ENCODE measurements at places on chromosomes 12 and 14.

- peak; percentile 73 for DNase-seq
Observed at GRCh38 chr14:55092341-55092740, 36.7 kb upstream of the LGALS3 start.

DNA sequence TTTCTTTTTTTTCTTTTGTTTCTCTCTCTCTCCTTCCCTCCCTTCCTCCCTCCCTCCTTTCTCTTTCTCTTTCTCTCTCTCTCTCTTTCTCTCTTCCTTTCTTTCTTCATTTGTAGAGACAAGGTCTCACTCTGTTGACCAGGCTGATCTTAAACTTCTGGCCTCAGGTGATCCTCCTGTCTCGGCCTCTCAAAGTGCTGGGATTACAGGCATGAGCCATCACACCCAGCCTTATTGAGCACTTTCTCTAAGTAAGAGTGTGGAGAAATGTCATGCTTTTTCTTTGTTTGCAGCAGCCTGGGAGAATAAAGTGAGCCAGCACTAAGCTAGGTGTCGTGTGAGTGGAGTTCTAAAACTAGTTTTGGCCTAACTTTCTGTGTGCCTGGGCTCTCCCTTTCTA is 74.0 kb downstream of the TTC7B start:
- DNase-seq: no peak

- DNase-seq: peak; percentile 18
Observed at GRCh38 chr12:118773956-118774723, 207.2 kb upstream of the SRRM4 start.

DNA sequence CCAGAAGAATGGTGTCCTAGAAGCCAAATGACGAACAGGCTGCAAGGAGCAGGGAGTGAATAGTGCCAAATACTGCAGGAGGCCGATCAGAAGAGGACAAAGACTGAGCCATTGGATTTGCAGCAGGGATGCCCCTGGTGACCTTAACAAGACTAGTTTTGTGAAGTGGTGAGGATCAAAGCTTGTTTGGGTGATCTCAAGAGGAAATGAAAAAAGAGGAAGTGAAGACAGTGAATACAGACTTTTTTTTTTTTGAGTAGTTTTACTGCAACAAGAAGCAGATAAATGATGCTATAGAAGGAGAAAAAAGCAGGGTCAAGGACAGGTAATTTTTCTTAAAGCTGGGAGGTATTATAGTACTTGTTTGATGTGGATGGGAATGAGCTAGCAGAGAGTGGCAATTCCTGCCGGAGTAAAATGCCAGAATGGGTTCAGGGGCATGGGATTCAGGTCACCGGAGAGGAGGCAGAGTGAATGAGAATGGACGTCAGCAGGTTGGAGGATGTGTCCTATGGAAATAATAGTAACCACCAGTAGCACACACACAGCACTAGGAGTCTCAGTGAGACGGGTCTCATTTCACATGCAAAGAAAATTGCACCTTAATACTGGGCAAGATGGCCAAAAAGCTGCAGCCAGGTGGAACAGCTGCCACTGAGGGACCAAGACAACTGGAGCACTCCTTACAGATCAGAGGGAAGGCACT is 345.8 kb upstream of the CCDC196 start:
- no peak for DNase-seq

DNA sequence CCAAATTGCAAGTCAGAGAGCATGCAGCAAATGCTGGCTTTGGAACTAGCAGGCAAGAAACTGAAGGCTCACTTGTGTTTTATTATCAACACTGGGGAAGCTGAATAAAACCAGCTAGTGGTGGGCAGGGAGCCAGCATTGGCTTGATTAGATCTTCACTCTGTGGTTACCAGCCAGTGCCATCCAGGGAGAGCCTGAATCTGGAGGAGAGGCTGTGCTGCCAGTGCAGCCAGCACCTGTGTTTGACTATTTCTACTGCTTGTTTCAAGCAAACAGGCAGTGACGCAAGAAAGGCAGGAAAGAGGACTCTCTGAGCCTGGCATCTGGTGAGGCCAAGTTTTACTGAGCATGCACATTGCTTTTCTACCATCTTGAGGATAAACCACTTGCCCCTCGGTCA is 247.0 kb downstream of the PHLDA1 start:
- peak; percentile 55 for DNase-seq

- no peak for DNase-seq
Observed at GRCh38 chr12:39467432-39467870, 24.5 kb upstream of the KIF21A start.

DNA sequence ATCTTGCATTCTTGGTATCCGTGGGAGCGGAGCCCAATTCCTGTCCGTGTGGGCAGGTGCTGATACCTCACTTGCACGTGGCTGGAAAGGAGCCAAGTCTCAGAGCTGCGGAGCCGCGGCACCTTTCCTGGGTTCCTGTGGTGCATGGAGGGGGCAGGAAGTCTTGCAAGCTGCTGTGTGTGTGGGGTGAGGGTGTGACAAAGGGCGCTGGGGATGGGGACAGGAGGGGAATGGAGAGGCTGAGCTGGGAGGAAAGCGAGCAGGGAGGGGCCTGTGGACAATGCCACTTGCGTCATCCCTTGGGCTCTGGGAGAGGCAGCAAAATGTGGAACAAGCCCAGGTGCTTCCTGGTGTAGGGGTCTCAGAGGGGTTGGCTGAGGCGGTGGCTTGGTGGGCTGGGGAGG is 86.7 kb downstream of the CALM1 start:
- no peak for DNase-seq

GRCh38 chr14:22648506-22648905 is 4.4 kb upstream of the OR6J1 start:
- no peak for DNase-seq

DNA sequence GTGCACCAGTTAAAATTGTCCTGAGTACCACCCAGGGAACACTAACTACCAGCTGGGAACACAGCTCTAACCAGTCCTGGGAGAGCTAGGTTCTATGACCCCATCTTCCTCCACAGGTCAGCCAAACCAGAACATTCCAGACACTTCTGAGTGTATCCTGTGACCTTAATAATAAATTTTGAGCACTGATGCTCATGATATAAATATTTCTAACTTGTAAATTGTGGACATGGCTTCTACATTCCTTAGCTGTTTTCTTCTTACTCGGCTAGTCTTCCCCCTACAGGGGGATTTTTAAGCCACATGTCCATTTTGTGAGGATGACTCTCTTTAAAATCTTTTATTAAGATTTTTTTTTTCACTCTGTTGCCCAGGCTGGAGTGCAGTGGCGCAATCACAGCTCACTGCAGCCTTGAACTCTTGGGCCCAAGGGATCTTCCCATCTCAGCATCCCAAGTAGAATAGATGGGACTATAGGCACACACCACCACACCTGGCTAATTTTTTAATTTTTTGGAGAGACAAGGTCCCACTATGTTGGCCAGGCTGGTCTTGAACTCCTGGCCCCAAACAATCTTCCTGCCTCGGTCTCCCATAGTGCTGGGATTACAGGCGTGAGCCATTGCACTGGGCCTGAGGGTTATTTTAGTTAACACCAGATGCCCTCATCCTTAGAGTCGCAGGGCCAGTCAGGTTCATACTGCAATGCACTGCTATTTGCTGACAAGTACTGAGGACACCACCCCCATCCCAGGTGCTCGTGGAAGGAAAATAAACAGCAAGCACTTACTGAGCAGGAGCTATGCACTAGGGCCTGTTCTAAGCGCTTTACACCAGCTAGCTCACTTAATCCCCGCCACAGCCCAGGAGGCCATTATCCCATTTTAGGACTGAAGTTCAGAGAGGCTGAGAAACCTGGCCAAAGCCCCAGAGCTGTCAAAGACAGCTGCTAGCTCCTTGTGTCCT is 142.6 kb upstream of the NCOR2 start:
- DNase-seq: peak; percentile 54

GRCh38 chr12:19206493-19207077 is 77.1 kb downstream of the PLEKHA5 start:
- no peak for DNase-seq

- no peak for DNase-seq
Observed at GRCh38 chr12:108078428-108078827, 50.7 kb upstream of the WSCD2 start.

DNA sequence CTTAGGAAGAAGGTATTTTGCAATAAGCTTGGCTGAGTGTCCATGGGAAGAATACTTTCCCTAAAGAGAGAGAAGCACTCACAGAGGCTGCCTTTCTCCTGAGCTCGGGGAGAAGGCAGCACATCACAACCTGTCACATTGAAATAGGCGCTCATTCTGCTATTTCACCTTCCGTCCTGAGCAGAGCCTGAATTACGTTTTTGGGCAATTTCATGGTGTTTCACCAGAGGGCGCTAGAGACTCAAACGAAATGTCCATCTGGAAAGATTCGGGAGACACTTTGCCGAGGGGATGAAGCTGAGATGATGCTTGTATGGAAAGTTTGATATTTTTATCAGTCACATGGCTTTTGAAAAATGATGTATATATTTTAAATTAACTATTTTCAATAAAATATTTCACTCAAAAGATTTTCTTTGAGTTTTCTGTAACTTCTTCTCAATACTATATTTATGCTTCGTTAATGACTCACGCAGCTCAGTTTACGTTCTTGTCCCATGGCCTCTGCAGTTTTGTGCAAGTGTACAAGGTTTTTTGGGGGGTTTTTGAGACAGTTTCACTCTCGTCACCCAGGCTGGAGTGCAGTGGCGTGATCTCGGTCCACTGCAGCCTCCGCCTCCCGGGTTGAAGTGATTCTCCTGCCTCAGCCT is 17.4 kb upstream of the B4GALNT3 start:
- peak; percentile 83 for DNase-seq

DNA sequence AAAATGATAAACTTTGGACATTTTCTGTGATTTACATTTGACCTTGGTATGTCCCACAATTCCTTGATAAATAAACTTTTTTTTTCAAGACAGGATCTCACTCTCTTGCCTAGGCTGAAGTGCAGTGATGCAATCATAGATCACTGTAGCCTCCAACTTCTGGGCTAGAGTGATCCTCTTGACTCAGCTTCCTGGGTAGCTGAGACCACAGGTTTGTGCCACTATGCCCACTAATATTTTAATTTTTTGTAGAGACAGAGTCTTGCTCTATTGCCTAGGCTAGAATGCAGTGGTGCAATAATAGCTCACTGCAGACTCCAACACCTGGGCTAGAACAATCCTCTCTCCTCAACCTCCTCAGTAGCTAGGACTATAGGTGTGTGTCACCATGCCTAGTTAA is 79.1 kb upstream of the PTGDR start:
- no peak for DNase-seq

- no peak for DNase-seq
Observed at GRCh38 chr12:128790221-128790620, 33.5 kb downstream of the SLC15A4 start.

GRCh38 chr12:119157978-119158377 is 20.8 kb upstream of the HSPB8 start:
- DNase-seq: peak; percentile 92

DNA sequence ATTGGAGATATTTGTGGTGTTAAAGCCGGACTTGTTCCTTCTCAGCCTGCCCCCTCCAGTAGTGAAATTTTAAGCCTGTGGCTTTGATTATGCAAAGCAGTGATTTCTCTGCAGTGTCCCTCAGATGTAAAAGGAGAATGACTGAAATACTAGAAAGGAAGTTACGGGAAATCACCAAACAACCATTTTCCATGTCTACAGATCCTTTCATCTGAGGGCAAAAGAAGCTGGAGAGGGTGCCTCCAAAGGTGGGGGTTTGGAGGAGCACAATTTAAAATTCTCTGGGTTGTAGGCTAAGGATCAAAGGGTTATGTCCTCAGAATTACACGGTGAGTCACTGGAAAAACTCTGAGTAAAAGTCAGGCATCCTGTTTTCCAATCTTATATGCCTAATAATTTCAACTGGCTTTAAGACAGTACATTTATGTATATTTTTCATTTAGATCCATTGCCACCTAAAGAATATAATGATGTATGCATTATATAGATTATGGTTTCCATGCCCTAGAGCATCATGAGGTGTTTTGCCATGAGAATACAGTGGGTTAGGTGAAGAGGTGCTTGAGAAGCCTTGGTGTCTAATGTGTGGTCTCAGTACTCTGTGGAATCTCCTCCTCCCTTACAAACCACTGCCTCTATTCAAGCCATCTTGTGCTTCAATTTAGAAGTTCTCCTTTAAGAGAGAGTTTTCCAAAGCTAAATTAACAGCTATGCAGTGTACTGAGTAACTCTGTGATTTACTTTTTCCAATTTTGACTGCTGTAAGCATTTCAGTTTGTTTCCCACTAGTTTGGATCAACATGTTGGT is 362.1 kb downstream of the RAD51B start:
- DNase-seq: no peak

- DNase-seq: peak; percentile 67
Observed at GRCh38 chr12:119512772-119513497, 80.6 kb upstream of the TMEM233 start.

GRCh38 chr12:131644481-131644880 is 66.4 kb upstream of the SFSWAP start:
- DNase-seq: no peak

DNA sequence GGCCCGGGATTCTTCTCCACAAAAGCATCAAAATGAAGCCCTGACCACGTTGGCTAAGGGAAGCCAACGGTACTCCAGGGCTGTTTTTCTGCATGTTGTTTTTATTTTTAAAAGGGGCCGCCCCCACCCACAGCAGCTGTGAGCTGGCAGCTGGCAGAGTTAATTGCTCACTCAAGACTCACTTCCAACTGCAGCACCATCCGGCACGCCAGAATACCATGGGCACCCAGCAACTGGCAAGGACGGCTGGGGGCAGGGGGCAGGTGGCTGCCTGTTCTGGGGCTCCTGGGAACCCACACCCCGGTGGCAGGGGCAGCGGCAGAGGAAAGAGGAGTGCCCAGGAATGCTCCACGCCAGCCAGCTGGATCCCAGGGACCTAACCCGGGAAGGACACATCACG is 44.3 kb downstream of the NCOR2 start:
- DNase-seq: peak; percentile 92

DNA sequence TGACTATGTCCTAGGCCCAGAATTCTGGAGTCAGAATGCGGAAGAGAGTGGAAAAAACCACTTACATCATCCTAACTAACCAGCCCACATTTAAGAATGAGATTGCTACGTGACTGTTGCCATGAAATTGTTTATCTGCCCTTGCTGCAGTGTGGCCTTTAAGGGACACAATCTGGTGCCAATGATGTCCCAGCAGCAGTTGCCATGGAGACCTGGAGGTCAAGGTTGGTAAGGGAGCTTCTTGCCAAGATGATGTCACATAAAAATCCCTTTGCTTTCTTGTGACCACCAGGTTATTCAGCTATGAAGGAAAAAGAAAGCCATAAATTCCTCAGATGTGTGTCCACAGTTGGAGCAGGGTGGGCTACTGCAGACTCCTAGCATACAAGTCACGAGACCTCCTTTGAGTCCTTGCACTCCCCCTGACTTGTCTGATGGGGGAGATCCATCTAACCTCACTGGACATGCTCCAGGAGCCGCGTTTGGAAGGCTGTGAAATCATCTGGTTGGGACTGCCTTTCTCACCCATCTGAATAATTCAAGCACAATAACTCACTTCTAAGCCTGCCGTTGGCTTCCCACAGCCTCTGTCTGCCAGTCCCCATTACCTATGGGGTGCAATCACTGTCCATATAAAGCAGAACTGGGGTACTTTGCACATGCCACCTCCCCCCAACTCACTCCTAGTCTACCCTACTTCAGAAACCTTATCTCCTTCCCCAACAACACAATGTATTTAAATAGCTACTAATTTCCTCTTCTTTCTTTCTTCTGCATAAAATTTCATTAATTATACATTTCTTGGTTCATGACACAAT is 165.6 kb downstream of the ZFP36L1 start:
- no peak for DNase-seq

- DNase-seq: no peak
Observed at GRCh38 chr12:31877884-31878283, 81.3 kb upstream of the RESF1 start.

GRCh38 chr12:56998981-56999380 is 7.4 kb downstream of the ZBTB39 start:
- no peak for DNase-seq

GRCh38 chr14:94640721-94641631 is 28.8 kb downstream of the SERPINA3 start:
- no peak for DNase-seq
